ENCODE measurements at places on chromosomes 4 and X.

DNA sequence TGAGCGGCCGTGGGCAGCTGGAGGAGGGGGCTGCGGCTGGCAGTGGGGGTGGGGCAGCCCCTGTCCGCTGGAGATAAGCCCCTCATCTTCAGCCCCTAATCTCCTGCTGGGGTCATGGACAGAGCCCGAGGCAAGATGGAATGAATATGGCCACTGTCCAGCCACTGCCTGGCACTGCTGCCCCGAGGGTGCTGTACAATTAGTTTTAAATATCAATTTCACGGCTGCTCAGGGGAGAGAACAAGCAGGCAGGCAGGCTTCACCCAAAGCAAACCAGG lies 64.1 kb upstream of the NKX1-1 start:
- DNase-seq = no peak

- DNase-seq = no peak
Observed at GRCh38 chr4:122758033-122758432, 25.5 kb downstream of the BBS12 start.

GRCh38 chr4:187839765-187840164 lies 155.8 kb upstream of the ZFP42 start:
- DNase-seq = no peak

- no peak for DNase-seq
Observed at GRCh38 chrX:107505223-107505622, 55.8 kb downstream of the FRMPD3 start.

GRCh38 chr4:113122066-113122465 lies 72.6 kb downstream of the ANK2 start:
- DNase-seq = no peak

DNA sequence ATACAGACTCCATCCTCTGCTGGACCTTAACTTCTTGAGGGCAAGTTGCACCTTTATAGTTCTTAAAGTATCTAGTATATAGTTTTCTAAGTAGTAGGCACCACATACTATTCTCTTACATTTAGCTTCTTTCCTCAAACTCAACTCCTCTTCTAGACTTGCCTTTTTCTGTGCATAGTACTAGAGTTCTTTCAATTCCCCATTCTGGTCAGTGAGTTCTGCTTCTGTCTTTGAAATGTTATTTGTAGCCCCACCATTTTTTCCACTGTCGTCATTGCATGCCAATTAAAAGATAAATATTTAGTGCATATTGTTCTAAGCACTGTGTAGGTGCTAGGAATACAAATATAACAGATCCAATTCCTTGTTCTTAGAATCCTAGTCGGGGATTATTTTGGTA lies 31.6 kb downstream of the CDKL5 start:
- no peak for DNase-seq

GRCh38 chr4:76892601-76893000 lies 5.3 kb downstream of the SOWAHB start:
- no peak for DNase-seq

- DNase-seq = no peak
Observed at GRCh38 chr4:112508356-112508755, 7.6 kb downstream of the NEUROG2 start.

- no peak for DNase-seq
Observed at GRCh38 chr4:96602661-96603060, 762.8 kb downstream of the PDHA2 start.

GRCh38 chr4:94559351-94559806 lies 107.6 kb downstream of the PDLIM5 start:
- no peak for DNase-seq

- DNase-seq = no peak
Observed at GRCh38 chrX:25068340-25068739, 52.6 kb upstream of the ARX start.

DNA sequence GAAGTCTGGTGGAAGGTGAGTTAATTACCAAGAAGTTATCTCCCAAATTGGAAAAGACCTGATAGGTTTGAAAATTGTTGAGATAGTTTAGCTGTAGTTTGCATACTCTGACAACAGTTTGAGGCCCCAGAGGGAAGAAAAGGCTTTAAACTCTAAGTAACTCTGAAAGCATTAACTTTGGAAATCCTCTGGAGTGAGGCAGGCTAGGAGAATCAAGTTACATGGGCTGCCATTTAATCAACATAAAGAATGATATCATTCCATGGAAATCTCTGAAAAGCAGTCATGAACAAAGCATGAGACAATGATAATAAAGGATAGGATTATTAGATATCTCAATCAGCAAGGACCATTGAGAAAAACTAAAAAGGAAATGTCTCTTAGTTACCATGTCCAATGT lies 647.1 kb downstream of the ANKRD50 start:
- no peak for DNase-seq

DNA sequence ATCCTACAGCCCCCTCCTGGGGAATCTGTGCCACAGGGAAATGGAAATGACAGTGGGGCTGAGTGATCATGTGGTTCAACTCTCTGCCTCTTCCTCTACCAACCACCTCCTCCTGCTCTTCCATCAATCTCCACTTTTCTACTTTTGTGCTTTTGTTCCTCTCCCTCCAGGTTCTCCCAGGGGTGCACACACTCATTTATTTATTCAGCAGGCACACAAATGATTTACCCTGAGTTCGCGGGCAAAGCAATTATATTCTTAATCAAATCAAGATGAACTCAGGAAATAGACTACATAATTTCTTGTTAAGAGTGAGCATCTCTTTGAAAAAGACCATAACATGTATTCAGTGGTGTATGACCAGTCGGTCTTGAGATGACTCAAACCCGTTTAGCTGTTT lies 69.2 kb downstream of the VCX3A start:
- no peak for DNase-seq

- no peak for DNase-seq
Observed at GRCh38 chr4:15652191-15652590, 3.0 kb downstream of the FBXL5 start.

DNA sequence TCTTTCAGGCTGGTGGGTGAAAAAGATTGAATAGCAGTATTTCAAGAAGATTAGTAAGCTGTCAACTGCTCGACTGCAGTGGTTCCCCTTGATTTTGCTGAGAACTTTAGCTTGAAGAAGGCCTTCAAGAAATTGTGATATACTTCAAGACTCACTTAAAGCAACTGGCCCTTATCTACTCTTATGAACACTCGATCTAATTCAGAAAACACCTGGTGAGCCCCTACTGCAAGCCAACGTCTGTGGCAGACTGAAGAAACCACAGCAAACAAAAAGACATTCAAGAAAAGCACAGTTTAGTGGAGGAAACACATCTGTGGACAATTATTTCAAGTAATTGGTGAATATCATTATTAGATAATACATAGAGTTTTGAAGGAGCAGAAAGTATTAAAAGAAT lies 119.0 kb downstream of the INPP4B start:
- no peak for DNase-seq

DNA sequence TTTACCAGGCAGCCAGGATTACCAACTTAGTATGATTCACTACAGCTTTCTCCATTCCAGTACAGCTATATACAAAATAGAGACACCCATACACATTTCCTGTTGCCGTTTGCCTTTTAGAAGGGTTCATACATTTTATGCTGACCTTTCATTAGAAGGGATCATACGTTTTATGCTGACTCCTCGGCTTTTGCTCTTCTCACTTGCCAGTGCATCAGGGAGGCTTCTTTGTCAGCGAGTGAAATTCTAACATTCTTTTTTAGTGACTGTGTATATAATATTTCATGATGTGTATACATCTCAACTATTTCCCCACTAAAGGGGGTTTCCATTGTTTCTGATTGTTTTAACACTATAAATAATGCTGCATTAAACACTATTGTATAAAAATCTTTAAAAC lies 552.6 kb downstream of the TRIML1 start:
- no peak for DNase-seq

DNA sequence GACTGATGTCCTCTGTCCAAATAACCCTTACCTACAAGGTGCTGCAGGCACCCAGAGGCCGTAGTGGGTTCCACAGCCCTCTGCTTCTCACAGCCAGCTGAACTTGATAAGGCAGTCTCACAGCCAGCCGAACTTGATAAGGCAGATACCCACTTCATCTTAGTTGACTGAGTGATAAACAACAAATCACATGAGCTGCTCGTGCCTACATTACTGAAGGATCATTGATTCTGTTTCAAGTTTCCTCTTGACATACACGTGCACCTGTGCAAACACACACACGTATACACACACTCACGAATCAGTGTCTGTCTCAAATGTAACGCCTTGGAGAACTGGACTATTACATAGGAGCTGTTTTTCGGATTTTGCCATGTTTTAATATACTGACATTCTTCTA lies 276.3 kb downstream of the DCTD start:
- no peak for DNase-seq

- DNase-seq = no peak
Observed at GRCh38 chr4:46016306-46016705, 107.5 kb downstream of the GABRG1 start.

DNA sequence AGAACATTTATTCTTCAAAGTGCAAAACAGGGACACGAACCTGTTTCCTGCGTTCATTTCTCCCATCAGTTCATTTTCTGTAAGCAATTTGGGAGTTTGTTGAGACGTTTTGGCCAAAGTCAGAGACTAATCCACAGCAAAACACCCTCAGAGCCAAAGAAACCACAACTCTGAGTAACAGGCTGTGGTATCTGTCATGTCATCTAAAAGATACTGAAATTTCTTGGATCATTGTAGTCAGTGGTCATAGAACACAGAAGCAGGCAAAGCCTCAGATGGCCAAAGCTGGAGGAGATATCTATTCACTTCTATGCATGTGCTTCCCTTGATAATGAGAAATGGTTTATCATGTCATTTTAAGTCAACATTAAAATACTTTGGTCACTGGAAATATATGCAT lies 485.6 kb upstream of the GALNT7 start:
- DNase-seq = no peak

All from stimulated activated CD8-positive, alpha-beta memory T cell treated with anti-CD3 and anti-CD28 coated beads, Interleukin-7, amount 100 ng/mL, for 4 hours (primary cell).